ENCODE measurements at places on chromosomes 7 and 10.

- no peak for DNase-seq
Observed at GRCh38 chr10:87622314-87623004, 37.2 kb upstream of the PAPSS2 start.

- DNase-seq: no peak
Observed at GRCh38 chr7:33062023-33062781, at the start of gene NT5C3A. TSS of gene NT5C3A (minus strand) at chr7:33062776. CDS start at chr7:33062705, 71 bp downstream.

DNA sequence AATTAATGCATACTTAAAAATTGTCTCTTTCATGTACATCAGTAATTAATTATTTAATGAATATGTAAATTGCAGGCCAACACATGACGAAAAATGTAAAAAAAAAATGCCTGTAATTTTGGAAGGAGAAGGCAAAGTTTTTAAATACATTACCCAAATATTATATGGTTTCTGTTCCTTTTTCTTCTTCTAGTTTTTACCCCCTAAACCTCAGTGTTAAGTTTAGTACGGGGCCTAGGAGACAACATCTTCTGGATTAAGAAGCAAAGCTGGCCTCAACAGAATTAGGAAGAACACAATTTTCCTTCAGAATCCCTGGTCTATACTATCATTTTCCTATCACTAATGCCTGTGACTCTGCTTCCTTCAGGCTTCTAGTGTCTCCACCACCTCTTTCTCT is 459.3 kb upstream of the NRP1 start:
- no peak for DNase-seq

- DNase-seq: no peak
Observed at GRCh38 chr7:98360221-98361130, 40.4 kb downstream of the BAIAP2L1 start.

DNA sequence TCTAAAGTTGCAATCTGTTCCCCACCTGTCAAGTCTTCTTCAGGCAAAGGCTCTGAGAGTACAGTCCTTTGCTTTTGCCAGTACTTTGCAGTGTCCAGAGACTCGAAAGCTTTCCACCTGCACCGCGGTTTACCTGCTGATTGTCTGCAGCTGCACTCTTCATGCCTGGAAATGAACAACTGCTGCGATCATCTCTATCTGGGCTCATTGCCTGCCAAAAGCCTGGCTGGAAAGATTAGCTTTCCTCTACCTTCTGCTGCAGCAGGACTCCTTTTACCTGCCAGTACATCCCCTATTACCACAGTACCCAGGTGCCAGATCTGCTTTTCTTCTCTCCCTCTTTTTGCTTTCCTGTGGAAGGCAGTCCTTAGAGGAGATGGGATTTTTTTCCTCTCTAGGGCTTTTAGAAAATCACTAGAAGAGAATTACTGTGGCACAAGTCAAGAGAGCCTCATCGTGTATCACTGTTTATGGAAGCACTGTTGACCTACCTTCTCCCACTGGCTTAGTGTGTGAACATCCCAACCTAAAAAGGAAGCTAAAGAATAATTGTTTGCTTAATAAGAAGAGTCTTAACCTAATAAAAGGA is 2.2 kb downstream of the STRIP2 start:
- DNase-seq: no peak

DNA sequence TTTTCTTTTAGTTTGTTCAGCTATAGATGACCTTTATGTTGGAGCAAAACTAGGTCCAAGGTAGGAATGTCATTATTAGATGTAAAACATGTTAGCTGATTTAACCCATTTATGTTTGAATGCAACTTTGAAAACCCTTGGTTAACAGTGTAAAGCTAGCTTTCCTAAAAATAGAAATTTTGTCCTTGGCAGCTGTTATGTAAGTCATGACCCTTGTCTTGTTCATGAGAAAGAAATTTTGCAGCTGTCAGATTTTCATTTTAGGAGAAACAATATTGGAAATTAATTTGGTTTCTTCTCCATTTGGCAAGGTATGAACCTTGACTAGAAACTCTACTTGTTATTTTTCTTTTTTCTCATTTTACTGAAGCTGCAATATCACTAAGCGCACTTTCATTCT is 23.9 kb upstream of the CCAR1 start:
- no peak for DNase-seq
